ENCODE measurements at places on chromosomes 3 and 15.

DNA sequence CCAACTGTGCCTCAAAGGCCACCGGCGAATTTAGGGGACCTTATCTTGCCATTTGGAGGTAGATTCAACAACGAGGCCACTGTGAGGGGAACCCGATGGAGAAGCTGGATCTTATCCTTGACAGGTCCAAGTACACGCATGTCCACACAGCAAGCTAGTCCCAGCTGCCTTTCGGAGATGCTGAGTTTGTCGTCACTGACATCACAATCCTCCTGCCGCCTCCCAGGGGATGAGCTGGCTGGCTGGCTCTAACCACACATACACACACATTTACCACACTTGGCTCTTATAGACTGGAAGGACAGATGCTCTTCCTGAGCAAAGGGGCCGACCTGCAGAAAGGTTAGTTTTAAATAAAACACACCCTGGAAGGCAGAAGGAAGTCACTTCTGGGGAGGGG lies 176.3 kb downstream of the STT3B start:
- DNase-seq: no peak

GRCh38 chr15:87215100-87215499 lies 1041.4 kb downstream of the NTRK3 start:
- no peak for DNase-seq

DNA sequence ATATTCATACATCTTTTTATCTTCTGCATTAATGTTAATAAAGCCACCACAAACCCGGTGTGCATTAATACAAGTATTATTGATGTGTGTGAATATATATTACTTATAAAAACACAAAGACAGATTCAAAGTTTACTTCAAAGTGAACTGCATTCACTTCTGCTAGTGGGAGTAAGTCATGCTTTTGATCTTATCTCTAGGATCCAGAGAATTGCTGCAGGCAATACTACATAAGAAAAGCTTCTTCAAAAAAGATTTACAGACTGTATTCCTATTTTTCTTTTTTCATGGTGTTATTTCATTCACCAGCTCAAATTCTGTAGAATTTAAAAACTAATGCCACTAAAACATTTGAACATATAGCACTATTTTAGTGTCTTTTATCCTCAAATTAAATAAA lies 87.5 kb upstream of the CBLB start:
- DNase-seq: no peak

GRCh38 chr3:78459796-78460195 lies 1308.0 kb downstream of the ROBO1 start:
- DNase-seq: no peak

DNA sequence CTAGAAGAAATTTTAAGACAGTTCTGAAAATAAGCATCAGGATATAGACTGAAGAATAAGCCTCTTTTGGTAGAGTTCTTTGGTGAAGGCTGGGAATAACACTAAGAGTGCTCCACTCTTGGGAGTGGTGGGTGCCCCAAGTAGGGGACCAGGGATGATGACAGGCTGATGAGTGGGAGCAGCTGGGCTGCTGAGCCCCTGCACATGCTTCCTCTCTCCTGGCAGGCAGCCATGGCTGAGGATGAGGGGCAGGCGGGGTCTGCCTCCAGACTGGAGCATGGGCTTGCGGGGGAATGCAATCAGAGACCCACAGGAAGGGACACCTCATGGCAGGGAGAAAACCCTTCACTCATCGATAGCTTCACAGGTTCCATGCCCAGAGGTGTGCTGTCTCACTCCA lies 72.6 kb upstream of the RORA start:
- no peak for DNase-seq

DNA sequence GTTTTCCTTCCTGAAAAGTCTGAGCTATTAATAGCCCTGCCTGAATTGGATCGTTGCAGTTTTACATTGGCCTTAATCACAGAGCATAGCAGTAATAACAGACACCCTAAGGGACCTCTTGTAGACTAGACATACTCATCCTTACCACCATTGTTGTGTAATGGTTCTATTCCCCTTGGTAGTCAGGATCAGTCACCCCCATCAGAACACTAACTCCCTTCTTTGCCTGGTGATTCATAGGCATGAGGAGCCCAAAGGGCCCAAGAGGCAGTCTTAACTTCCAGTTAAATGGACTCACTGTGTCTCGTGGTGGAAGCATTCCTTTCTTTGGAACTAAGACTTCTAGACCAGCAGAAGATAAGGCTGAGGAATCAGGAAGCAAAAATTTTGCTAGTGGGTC lies 20.2 kb downstream of the CGGBP1 start:
- DNase-seq: no peak

- DNase-seq: no peak
These were observed 160.9 kb upstream of the GALNT15 start for GRCh38 chr3:16013568-16013967.

- DNase-seq: no peak
These were observed 11.5 kb downstream of the MUC4 start for GRCh38 chr3:195800240-195800639.
